ENCODE measurements at places on chromosomes 3 and 15.

- DNase-seq: no peak
Measured at GRCh38 chr3:97795951-97796350, 25.9 kb upstream of the CRYBG3 start.

- DNase-seq: no peak
Measured at GRCh38 chr3:53180305-53181023, 19.5 kb downstream of the PRKCD start.

DNA sequence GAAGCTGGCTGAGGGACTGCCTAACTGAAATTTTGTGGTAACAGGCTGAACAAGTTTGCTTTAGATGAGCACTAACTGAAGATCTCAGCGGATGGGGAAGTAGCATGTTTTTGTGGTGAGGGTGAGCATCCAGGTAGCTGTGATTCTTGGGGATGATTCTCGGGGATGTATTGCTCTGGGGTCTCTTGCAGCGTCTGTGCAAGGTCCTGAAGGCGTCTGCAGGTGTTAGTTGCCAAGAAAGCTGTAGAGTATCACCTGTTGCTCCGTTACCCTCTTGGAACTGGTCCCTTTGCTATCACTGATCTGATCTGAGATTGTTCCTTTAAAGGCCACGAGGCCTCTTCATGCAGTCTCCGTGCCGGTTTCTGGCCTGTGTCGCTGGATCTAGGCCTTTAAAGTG, 6.0 kb downstream of the TMED3 start:
- no peak for DNase-seq

DNA sequence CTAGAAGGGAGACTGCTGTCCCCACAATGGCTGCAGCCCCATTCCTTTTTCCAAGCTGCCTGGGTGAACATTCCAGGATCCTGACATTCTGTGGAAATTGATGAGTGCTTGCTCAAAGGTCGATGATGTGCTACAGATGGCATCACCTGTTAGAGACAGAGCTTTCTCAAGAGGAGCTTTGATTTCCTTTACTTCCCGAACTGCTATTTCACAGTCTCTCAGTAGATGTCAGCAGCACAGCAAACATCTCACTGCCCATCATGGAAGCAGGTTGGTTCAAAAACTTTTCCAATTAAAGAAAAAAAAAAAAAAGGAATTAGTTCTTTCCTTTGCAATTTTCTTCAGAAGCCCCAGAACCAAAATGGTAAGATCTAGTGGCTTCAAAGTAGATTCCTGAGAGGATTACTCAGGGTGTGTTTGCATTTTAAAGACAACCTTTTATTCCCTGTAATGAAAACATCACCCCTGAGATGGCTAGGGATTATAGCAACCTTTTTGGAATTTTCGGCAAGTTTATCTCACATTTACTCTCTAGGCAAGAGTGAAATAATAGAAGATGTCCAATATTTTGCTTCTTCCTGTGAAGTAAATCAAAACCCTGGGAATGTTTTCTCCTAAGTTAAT, 44.8 kb downstream of the POLR2M start:
- no peak for DNase-seq

- no peak for DNase-seq
Measured at GRCh38 chr3:149860881-149861280, 47.9 kb downstream of the RNF13 start.

DNA sequence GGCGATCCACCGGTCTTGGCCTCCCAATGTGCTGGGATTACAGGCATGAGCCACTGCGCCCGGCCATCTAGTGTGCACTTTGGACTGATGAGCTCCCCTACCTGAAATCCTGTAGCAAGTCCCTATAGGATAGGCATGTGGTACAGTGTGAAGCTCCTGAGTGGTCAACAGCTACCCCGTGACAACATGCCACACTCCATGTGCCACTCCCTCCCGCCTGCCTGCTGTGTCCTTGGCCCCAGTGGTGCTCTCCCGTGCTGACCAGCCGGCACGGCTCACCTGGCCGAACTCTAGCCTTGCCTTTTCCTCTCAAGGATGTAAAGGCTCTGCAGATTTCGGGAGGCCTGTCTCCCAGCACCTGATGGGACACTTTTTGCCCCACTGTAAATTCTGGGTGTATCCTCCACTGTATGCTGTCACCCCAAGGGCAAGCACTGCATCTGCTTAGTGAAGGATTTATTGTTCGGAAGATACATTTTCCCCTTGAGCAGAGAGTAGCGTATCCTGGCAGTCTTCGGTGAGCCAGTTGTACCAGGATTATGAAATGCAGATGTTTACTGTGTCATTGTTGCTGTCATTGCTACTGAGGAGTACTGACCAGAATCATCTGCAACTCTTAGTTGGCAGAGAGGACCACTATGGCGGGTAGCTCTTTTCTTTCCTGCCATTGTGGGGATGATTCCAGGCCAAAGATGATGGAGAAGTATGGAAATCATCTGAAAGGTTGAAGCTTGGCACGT, 64.7 kb downstream of the IGF1R start:
- no peak for DNase-seq

DNA sequence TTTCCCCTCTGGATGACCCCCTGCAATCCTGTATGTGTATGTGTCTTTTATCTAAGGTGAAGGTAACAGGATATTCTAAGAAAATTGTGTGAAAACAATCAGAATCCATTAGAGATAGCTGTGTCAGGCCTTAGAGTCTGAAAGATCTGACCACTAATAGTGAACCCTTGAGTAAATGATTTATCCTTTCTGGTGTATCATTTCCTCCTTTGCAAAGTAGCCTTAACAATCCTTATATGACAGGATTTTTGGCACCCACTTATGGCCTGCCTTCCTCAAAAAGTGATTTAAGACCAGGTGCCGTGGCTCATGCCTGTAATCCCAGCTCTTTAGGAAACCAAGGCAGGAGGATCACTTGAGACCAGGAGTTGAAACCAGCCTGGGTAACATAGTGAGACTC, 110.2 kb downstream of the RBPMS2 start:
- DNase-seq: no peak

DNA sequence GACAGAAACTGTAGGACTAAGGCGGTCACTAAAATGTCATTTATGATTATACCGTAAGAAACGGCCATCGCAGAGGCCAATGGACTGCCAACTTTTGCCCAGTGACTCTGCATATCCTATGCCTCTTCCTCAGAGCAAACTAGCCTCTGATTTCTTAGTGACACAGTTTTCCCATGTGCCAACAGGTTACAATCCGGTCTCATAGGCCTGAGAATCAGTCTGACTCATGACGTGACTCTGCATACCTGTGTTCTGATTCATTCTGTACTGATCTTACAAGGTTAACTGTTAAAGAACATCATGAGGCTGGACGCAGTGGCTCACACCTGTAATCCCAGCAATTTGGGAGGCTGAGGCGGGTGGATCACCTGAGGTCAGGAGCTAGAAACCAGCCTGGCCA, 17.8 kb downstream of the RUBCN start:
- DNase-seq: no peak

GRCh38 chr15:38463893-38464292, 10.0 kb downstream of the FAM98B start:
- DNase-seq: no peak

GRCh38 chr3:120062474-120062873, 31.8 kb downstream of the GSK3B start:
- DNase-seq: no peak

DNA sequence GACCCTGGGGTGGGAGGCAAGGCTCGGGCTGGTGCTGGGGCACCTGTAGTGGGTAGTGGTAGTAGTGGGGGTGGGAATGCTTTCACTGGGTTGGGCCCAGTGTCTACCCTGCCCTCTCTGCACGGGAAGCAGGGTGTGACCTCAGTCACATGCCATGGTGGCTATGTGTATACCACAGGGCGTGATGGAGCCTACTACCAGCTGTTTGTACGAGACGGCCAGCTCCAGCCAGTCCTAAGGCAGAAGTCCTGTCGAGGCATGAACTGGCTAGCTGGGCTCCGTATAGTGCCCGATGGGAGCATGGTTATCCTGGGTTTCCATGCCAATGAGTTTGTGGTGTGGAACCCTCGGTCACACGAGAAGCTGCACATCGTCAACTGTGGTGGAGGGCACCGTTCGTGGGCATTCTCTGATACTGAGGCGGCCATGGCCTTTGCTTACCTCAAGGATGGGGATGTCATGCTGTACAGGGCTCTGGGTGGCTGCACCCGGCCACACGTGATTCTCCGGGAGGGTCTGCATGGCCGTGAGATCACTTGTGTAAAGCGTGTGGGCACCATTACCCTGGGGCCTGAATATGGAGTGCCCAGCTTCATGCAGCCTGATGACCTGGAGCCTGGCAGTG, 5.2 kb downstream of the DALRD3 start:
- DNase-seq: no peak

DNA sequence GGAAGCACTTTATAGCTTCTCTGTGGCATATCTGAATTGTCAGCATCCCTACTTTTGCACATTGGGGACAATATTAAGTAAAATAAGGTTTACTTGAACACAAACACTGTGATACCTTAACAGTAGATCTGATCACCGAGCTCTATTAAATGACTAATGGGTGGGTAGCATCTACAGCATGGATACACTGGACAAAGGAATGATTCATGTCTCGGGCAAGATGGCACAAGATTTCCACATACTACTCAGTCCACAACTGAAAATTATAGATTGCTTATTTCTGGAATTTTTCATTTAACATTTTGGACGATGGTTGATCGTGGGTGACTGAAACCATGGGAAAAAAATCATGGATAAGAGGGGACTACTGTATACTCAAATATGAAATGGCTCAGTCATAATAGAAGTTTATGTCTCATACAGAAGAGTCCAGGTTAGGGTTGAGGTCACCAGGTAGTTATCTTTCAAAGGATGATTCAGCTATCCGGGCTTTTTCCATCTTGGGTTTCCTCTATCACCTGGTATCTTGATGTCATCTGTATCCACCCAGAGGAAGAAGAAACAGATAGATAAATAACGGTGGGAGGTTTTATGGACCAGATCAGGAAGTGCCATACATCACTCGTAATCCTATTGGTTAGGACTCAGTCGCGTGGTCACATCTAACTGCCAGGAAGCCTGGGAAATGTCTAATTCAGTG, 320.0 kb upstream of the RARB start:
- DNase-seq: no peak

DNA sequence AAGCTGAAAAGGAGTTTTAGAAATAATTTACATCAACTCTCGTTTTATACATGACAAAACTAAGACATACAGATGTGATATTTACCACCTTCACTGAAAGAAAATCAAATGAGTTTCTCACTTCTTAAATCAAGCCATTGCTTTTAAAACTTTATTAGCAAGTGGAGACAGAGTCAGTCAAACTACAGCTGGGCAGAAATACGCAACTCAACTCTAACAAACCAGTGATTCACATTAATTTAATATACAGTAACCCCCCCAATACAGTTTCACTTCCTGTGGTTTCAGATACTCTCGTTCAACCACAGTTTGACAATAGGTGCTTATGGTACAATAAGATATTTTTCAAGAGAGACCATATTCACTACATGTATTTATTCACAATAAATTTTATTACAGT, 477.1 kb downstream of the MAGI1 start:
- no peak for DNase-seq

- DNase-seq: no peak
Measured at GRCh38 chr3:4394048-4394447, 73.0 kb downstream of the SUMF1 start.

DNA sequence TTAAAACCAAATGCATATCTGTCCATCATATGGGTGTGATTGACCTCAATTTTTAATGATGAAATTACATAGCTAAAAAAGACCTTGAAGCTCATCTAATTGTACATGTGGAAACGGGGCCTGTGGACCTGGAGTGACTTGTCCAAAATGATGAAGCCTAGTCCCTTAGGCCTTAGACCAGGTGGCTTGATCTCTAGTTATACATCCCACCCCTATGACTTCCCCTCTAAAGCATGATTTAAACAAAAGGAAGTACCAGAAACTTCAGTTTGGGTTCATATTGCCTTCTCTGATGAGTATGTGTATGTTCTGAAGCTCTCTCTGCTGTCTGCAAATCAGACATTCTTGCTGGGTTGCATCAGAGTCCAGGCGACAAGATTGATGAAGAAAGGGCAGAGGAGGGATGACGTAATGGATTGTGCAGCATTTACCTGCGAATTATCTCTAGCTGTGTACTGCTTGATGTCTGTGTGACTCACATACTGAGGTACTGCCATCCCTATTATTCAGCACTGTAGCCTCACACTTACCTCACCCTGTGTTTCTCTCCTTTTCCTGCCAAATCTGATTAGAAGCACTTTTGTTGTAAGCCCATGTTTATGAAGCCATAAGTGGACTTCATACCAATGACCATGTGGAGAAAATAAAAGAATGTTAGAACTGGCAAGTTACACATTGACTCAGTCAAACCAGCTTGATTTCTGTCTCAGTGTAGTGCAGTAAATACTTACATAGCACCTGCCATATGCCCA, 111.5 kb downstream of the FILIP1L start:
- DNase-seq: peak; percentile 8

DNA sequence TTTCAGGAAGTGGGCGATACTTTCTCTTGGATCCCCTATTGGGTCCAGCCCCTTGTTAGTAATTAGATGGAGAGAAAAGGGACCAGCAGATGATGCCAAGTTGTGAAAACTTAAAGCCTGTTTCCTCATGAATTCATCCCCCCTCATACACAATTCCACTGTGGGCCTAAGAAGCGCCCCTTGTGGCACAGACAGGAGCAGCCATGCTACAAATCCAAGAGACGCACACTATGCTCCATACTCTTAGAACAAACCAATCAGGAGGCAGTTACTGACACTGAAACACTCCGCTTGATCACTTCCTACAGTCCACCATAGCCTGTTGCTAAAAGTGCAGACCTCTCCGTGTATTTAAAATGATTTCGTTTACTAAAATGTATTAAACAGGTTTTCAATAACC, 111.3 kb upstream of the ARRDC4 start:
- no peak for DNase-seq

GRCh38 chr15:79376383-79376782, 55.8 kb upstream of the MINAR1 start:
- DNase-seq: no peak

DNA sequence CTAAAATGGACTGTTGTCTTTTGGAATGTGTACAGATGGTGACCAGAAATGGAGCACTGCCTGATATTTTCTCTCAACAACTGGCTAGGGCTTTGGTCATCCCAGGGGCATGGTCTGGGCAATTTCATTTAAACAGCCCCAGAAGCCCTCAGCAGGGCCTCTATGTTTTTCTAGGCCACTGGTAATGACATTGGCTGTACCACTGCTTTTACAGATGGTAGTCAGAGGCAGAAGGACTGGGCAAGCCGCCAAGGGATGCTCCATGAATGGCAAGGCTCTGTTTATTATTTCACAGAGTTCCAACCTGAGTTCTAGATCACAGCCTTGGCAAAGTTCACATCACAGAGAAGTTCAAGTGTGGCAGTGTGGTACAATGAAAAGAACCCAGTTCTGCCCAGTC, 37.0 kb upstream of the LMCD1 start:
- peak; percentile 65 for DNase-seq

- DNase-seq: no peak
Measured at GRCh38 chr3:58047826-58048225, 39.6 kb downstream of the FLNB start.

DNA sequence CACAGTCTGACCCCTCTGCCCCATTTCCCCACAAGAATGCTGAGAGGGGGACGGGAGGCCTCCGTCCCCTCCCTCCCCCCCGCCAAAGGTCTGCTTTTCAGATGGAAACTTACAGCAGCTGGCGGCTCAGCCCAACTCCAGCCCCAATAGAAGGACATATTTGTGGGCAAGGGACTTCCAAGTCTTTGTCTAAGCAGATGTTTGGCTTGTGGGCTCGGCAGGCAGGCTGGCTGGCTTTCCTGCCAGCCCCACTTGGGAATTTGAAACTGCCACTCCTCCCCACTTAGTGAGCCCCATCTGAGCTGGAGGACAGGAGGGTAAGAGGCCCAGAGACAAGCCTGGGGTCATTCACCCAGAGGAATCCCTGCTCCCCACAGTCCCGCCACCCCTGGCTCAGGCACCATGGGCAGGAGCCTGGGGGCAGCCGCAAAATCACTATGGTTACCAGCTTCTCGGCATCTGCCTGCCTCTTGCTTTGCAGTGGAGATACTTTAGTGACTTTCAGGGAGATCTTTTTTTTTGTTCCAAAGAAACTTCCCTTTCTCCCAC, 53.6 kb downstream of the LMCD1 start:
- DNase-seq: no peak
